ENCODE measurements at places on chromosomes 7 and 10.

- DNase-seq, result peak; percentile 59
These were observed 41.3 kb upstream of the SRPK2 start for GRCh38 chr7:105429746-105430612.

DNA sequence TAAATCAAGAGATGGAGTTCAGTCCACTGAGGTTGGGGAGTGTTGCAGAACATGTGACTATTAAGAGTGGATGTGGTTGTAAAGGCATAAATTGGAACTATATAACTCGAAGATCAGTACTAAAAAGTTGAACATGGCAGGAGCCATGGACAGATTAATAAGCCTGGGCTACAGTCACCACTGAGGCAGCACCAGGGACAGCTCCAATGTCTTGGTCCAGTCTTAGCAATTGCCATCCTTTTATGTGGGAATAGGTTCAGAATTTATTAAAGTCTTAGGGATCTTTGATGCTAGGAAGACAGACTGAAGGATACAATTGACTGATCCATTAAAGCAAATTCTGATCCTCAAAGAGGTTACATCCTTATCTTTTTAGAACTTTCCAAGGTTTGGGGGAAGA lies 156.6 kb downstream of the ADRA2A start:
- no peak for DNase-seq

DNA sequence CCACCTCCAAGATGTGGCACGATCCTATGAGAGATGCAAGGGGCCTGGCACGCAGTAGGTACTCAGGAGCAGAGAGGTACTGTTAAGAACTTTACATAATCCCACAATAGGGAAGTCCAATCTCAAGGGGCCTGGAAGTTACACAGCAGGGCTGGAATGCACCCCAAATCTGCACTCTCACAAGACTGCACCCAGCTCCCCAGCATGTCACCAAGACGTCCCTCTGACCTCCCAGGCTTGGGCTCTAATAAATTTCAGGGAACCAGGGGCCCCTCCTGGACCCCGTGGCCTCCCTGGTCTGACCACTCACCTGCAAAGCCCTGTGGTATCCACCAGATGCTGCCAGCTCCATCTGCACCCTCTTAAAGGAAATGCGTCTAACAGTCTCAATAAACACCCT lies 94.9 kb downstream of the OAT start:
- no peak for DNase-seq

DNA sequence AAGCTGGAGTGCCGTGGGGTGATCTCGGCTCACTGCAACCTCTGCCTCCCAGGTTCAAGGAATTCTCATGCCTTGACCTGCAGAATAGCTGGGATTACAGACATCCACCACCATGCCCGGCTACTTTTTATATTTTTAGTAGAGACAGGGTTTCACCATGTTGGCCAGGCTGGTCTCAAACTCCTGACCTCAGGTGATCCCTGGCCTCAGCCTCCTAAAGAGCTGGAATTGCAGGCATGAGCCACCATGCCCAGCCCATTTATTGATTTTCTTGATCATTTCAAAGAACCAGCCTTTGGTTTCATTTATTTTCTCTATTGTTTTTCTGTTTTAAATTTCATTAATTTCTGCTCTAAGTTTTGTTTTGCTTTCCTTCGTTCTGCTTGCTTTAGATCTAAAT lies 50.3 kb downstream of the GUSB start:
- no peak for DNase-seq

DNA sequence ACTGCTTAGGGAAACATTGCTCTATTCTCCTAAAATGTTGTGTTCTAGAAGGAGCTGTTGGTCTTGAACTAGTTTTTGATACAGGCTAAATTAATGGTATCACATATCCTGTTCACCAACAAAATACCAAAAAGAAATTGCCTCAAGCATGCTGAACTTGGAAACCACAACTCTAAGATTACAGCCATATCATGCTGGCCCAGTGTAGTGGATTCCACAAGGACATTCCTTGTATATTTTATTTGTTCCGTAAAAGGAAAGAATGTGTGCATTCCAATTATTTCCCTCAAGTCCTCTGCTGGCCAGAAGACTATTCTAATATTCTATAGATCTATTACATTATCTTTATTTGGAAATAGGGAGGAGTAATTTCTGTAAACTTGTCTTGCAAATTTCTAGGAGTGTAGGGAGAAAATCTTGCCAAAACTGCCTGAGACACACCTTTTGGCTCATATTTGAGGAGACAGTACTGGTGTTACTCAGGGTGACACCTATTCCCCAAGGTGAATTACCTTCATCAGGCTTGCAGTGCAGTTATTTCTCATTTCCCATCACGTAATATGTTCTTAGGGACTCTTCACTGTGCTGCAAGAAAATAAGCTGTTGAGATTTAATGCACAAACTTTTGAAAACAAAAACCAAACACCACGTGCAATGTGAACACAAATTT lies 1.9 kb upstream of the NEBL start:
- DNase-seq, result no peak
